DMS53 (cell line): ENCODE measurements at places on chromosomes 5 and 9.

DNA sequence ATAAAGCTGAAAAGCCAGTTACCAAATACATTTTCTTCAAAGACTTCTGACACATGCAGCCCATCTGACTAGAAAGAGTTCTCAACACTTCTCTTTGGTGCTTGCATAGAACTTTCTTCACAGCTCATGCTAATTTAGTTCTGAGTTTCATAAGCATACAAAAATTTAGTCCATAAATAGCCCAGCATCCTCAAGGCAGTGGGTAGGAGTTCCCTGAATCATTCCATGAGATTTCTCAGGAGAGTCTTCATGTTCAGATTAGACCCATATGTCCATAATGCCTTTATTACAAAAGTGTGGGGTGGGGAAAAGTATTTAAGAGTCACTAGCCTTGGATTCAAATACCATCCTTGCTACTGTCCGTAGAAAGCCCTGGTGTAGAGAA is 290.2 kb upstream of the RGMB start:
- no peak for DNase-seq

DNA sequence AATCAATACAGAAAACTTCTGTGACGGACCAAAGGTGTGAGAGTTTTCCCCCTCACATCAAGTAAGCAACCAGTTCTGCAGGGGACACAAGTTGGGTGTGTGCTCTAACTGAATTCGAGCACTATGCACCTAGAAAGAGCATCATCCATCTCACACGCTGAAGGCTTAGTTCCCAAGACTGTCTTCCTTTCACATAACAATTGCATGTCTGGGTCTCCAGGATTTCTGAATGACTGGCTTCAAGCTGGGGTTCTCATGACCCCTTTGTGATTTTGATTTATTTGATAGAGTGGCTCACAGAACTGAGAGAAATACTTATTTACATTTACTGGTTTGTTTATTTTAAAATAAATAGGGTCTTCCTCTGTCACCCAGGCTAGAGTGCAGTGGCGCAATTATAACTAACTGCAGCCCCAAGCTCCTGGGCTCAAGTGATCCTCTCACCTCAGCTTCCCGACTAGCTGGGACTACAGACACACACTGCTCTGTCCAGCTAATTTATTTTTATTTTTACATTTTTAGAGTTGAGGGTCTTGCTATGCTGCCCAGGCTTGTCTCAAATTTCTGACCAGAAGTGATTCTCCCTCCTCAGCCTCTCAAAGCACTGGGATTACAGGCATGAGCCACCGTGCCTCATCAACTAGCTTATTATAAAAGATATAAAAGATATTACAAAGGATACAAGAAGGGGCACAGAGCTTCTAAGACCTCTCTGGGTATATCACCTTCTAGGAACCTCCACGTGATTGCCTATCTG is 316.7 kb upstream of the CDH12 start:
- no peak for DNase-seq

DNA sequence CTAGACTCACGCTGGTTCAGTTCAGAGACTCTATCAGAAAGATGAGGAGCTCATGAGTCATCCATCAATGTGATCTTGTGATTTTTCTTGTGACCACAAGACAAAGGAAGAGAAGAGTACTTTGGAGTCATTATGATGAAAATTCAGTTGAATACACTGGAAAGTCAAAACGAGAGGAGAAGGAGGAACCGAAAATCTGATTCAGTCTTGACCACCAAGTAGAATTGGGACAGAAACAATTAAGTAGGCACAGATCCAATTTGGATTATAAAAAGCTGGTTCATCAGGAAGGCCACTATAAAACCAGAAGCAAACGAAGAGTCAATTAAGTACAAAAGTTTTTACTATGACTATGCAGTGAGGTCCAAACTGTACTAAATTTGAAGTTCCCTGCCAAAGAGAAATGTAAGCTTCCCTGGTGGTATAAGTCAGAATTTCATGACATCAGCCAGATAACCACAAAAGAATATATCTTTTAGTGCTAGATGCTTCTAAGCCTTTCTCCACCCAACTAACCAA is 90.9 kb downstream of the THBS4 start:
- DNase-seq = no peak

DNA sequence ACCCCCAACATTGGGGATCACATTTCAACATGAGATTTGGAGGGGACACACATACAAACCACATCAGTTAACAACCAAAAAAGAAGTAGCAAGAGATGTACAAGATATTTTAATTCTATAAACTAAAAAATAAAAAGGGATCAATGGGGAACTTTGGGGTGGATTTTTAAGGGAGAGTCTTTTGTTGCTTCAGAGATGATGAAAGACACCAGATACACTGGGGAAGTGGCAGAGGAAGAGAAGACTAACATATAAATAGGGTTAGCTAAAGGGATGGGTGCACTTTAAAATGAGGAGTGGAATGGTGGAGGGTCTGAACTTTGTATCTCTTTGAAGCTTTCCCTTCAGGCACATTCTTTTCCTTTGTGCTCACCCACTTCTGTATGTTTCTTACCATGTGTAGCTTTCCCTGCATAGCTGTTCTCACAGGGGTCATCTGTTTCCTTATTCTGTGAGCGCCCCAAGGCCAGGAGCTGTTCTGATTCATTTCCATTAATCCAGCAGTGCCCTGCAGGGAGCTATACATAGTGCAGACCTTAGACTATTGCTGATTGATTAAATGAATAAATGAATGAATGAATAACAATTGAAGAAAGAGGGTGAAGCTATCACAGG is 531.6 kb upstream of the KLF4 start:
- DNase-seq = no peak

GRCh38 chr9:129237164-129237611 is 59.1 kb upstream of the IER5L start:
- DNase-seq = peak; percentile 39

DNA sequence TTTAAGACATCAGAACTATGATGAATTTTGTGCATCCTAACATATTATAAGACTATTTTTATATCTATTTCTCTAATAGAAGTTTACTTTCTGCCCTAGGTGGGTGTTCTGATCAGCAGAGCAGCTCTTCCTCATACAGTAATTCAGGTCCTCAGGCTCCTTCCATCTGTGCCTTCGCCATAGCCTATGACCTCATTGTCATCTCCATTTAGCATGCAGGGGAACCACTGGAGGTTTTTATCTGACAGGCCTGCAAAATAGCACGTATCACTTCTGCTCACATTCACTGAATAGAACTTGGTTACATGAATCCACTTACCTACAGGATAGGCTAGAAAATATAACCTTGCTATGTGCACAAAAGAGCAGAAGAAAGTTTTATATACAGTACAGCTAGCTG is 159.4 kb upstream of the CCNH start:
- no peak for DNase-seq

DNA sequence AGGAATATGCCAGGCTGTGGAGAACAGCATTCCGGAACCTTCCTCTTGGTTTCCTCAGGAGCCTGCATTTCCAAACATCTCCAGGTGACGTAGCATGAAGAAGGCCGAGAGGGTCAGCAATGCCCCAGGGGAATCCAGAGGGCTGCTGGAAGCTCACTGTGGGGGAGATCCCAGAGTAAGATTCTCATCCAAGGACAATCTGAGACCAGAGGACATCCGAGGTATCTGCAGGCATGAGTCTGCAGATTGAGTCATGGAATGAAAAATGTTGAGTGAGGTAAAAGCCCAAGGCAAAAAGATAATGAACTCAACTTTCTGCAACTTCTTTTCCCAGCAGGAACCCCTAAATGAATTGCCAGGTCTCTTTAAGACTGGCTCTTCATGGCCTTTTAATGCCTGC is 73.5 kb downstream of the KIF4B start:
- DNase-seq = no peak

GRCh38 chr5:73747696-73748380 is 121.8 kb downstream of the ARHGEF28 start:
- DNase-seq = no peak

GRCh38 chr5:94983861-94984535 is 300.9 kb downstream of the MCTP1 start:
- no peak for DNase-seq

DNA sequence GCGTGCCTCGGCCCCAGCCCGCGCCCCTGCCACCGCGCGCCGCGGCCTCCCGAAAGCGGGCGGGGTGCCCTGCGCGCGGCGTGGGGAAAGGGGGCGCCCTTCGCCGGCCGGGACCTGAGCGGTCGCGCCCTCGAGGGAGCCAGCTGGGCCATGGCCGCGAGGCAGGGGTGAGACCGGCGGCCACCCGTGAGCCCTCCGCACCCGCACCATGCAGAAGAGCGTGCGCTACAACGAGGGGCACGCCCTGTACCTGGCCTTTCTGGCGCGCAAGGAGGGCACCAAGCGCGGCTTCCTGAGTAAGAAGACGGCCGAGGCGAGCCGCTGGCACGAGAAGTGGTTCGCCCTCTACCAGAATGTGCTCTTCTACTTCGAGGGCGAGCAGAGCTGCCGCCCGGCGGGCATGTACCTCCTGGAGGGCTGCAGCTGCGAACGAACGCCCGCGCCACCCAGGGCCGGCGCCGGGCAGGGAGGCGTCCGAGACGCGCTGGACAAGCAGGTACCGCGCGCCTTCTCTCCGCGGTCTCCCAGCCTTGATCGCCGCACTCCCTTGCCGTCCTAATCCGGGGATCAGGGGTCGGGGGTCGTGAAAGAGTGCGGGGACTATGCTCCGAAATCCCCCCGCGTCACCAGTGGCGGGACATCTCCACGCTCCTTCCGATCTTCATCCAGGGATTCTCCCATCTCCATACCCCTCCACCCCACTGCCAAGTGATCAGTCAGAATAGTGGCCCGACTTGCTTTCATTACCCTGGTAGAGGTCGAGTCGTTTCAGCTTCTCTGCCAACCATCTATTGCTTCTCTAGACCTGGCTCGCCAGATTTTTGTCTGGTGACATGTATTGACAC is 590 bp downstream of the RASGRF2 start:
- DNase-seq = peak; percentile 70

GRCh38 chr9:88236511-88237478 is 98.5 kb upstream of the SPATA31C2 start:
- DNase-seq = no peak

GRCh38 chr5:78360674-78360923 is 182 bp downstream of the SCAMP1 start:
- no peak for DNase-seq

GRCh38 chr5:179408611-179409010 is 63.4 kb upstream of the ADAMTS2 start:
- no peak for DNase-seq

GRCh38 chr5:134070725-134071613 is 43.5 kb upstream of the TCF7 start:
- peak; percentile 64 for DNase-seq

- peak; percentile 76 for DNase-seq
These were observed 800 bp upstream of the KCNN2 start for GRCh38 chr5:114360816-114361723.

DNA sequence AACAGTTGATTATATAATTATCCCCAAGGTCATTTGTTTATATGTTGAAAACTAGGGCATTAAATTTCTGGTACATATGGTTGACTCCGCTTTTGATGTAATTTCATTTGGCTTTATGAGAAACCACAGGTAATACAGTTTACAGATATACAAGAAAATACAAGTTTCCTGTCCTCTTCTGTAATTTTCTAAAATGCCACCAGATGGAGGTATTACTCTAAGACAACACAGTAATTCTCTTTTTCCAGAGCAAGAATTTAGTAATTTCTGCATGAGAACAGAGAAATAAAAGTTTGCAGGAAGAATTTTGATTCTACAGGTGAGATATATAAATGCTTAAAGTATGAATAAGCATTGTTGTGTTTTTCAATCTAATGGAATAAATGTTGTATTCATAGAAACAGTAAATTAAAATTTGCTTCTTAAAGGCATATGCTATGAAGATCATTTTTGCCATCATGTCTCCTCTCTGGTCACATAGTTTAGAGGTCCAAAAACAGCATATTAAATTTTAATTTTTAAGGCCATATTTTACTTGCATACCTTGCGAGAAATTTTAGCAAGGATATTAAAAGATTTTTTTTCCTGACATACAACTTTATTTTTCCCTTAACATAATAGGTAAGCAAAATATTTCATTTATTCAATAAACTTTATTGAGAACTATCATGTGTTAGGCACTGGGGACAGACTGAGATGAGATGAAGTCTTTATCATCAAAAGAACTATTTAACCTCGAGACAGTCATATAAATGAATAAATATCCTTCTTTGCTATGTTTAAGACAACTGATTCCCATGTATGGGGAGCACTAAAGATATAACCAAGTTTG is 22.7 kb downstream of the CHD1 start:
- peak; percentile 63 for DNase-seq

DNA sequence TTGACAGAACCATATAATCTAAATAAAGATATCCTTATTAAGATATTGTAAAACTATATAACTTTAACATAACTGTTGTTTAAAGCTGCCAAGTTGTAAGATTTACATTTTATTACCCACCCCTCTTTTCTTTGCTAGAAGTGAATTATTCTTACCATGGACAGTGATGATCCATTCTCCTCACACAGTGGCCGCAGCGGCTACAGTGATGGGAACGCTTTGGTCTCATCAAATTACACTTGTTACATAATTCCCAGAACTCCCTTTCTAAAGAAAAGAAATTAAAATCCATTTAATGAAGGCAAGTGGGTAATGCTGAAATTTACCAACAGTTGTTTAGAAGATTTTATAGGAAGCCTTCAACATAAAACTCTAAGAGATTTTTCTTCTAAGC is 31.2 kb downstream of the ZDHHC21 start:
- DNase-seq = no peak

DNA sequence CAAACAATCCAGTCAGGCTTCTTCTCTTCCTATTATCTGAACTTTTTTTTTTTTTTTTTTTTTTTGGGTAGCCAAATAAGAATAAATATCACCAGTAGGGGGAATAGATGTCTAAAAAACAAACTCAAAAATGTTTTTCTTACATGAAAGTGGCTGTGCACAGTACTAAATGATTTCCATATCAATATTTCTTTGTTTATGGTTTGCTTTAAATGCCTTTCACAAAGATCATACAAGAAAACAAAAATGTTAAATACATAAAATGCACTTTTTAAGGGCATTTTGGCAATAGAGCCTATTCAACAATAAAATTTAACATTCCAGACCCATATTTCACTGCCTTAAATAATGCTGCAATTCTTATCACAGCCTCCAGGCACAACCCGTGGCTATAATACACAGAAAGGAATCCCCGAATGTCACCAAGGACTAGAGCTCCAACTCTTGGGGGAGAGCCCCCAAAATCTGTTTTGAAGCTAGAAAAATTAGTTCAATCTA is 91.1 kb upstream of the TBCA start:
- DNase-seq = peak; percentile 33

DNA sequence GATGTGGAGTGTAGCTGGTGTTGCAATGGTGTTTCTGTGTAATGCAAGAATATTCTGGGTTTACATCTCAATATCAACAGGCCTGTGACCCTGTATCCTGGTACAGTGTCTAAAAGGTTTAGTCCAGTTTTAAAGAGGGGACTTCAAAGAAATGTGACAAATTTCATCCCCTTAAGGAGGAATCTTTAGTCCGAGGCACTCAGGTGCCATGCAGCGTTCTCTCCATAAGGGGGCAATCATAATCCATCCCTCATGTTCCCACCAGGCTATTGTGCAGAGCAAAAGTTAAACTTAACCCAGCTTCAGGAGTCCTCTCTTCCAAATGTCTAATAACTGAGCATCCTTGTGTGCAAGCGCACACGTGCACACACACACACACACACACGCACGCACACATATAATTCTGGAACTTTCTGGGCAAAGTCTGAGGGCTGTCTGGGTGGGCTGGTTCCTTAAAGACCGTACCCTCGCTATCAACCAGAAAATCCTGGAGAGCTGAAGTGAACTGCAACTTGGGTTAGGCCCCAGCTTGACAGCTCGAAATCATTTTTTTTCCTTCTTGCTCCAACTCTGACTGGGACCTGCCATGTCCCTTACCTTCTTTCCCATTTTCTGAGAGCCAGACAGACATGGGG is 46.0 kb downstream of the CRB2 start:
- peak; percentile 60 for DNase-seq
